Activated CD4-positive, alpha-beta T cell treated with anti-CD3 and anti-CD28 coated beads, Interleukin-2, amount 10 ng/mL, durations not matched to agents 24 days and 14 days (primary cell): ENCODE measurements at places on chromosomes 3 and 15.

GRCh38 chr3:64885055-64885454 lies 197.3 kb upstream of the ADAMTS9 start:
- DNase-seq: no peak

DNA sequence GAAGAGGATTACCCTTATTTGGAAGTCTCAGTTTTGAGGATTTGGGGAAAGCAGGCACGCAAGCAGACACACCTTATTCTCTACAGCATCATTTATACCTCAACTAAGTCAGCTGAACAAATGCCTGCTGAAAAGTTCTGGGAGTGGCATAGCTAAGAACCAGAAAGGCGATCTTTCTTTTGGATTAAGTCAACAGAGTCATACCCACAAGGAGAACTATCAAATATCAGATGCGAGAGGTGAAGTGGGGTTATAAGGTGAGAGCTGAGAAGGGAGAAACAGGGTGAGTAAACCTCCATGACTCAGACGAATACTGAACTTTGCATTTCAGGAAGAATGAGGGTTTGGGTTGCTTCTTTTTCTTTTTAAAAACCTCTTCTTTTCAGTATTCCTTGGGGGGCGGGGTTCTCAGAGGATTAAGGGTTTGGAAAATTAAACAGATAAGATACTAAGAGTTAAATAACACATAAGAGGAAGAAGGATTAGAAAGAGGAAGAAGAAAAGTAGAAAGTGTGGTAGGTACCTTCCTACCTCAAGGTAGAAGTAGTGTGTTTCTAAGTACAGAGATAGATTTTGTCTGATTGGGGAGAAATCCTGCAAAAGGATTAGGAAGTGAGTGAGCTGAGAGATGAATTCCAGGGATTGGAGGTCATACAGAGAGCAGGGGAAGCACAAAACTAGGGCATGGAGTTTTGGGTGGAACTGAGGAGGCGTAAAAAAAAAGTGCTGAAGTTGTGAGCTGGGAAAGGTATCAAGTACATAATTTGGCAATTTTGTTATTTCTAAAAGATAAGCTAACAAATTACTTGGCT lies 41.3 kb upstream of the ICE2 start:
- peak; percentile 66 for DNase-seq

DNA sequence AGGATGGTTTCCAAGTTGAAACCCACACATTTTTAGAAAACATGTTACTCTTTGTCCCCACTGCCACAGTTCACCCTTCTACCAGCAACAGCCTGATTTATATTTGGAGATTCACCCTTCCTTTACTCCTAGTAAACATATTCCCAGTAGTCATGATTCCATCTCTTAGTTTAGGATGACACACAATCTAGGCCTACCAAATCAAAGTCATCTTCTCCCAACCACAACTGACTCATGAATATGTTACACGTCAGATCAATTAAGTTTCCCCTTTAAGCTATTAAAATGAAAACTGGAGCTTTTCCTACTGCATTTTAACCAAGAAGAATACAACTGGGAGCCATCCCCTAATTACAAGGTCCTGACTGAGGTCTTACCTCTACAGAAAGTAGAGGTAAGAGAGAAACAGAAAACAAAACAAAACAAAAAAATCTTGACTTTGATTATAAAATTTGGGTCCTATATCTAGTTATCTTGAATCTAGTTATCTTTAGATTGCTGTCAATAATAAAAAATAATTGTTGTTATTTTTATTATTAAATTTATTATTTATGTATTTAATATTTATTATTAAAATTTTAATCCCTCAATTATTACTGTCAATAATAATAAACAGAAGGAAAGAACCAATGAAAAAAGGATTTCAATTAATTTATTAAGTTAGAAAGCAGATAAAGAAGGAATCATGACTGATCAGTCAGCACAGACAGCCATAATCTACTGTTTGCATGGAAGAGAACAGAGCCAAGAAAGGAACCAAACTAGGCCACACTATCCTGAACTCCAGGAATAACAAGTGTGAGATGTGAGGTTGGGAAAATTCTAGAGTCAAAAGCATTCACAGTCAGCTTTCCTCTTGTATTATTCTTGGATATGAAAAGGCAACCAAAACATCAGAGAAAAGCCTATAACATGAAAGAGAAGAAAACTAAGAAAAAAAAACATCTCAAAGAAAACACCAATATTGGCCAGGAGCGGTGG lies 12.5 kb downstream of the DPH6 start:
- no peak for DNase-seq

GRCh38 chr3:122458992-122459391 lies 43.1 kb upstream of the WDR5B start:
- DNase-seq: no peak

DNA sequence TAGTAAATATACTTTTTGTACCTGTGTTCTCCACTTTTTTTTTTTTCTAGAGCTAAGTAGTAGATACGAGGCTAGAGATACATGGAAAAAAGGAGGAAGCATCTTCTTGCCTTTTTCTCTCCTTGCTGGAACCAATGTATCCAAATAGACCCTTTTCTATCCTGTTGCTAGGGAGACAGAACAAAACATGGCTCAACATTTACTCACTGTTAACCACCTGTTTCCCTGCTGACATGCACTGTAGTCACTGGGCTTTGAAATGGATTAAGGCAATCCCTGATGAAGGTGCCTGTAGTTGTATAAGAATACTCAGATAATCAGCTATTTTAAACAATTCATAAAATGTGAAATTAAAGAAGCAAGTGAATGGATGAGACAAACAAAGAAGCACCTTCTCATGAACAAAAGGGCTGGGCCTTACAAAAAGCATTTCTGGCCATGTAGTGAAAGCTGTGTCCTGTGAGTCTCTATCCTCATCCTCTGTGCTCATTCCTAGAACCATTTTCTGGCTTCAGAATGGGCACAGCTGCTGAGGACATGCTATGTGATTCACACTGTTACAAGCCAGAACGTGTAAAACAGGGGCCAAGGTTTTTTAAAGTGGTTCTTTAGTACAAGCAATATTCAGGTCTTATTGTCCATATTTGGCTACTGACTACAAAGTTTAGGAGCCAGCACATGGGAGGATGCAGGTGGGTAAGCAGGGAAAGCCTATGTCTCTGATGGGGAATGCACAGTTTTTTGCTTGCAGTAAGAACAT lies 100.4 kb upstream of the NDN start:
- DNase-seq: no peak

GRCh38 chr3:77620009-77620408 lies 580.1 kb downstream of the ROBO2 start:
- DNase-seq: no peak

- DNase-seq: no peak
These were observed 35.0 kb upstream of the CFAP161 start for GRCh38 chr15:81098861-81099651.

DNA sequence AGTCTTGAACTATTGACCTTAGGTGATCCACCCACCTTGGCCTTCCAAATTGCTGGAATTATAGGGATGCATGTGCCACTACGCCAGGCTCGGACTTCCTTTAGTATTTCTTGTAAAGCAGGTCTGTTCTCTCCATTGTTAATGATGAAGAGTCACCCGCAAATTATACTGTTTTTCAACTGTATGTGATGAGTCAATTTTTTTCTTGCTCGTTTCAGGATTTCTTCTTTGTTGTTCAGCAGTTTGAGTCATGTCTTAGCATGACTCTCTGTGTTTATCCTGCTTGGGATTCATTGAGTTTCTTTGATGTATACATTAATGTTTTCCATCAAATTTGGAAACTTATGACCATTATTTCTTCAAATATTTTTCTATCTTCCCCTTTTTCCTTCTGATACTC lies 28.9 kb downstream of the GRAMD1C start:
- no peak for DNase-seq

DNA sequence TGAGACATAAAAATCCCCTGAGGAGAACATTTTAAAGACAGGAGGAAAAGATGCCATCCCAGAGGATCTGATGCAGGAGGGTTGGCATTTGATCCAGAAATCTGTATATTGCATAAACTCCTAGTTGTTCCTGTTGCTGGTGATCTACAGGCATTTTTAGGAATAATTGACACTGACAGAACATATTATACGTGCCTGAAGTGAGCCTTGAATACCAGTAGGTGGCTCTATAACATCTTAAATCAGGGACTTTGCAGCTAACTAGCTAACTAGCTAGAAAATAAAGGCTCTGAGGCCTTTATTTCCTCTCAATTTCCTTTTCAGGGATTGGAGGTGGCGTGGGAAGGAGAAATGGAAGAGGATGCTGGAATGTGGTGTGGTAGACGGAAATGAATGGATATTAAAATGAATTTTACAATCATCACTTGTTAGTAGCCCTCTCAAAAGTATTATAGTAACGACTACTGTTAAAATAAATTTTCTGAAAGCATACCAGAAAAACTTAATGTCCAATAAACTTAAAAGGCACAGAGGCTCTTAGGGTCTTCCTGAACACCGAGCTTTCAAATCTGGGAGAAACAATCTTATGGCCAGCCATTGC lies 73.8 kb upstream of the ZBED2 start:
- peak; percentile 69 for DNase-seq

- peak; percentile 78 for DNase-seq
These were observed 1.0 kb downstream of the ZFAND6 start for GRCh38 chr15:80060356-80061006.

GRCh38 chr15:95300958-95301357 lies 1029.5 kb upstream of the NR2F2 start:
- no peak for DNase-seq

- peak; percentile 80 for DNase-seq
These were observed 24.3 kb downstream of the FILIP1L start for GRCh38 chr3:100089812-100090668.

DNA sequence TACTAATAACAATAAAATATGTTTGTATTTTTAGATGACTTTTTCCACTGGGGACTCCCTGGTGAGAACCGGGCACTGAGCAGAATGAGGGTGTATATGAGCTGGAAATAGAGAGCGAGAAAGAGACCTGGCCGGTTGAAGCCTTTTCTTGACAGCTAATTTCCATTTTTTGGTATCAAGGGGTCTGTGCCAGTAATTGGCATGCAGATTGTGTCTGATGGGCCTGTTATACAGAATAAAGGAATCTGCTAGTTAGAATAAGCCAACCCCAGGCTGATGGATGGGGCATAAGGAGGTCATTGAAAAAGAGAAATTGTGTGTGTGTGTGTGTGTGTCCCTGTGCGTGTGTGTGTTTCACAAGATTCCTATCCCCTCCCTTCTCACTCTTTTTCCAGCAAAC lies 83.9 kb downstream of the IL20RB start:
- no peak for DNase-seq
